Stimulated activated CD4-positive, alpha-beta T cell treated with anti-CD3 and anti-CD28 coated beads, Interleukin-15, amount 100 ng/mL, for 24 hours (primary cell): ENCODE measurements at places on chromosomes 5 and 9.

DNA sequence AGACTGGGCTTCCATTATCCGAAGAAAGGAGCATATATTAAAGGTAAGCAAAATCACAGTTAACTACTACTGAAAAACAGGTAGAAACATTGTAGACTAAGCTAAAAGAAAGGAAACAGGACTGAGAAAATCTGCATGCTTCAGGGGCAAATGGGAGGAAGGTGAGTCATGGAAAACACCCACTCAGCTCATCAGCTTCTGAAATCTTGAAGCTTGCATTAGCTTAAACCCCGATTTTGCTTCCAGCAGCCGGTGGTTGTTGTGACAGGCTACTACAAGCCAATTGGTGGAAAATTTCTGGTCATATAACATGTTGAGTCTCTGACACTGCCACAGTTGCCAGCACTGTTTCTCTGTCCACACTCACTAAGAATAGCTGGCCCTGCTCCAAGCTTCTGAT lies 179.6 kb upstream of the PUM3 start:
- peak; percentile 4 for DNase-seq

DNA sequence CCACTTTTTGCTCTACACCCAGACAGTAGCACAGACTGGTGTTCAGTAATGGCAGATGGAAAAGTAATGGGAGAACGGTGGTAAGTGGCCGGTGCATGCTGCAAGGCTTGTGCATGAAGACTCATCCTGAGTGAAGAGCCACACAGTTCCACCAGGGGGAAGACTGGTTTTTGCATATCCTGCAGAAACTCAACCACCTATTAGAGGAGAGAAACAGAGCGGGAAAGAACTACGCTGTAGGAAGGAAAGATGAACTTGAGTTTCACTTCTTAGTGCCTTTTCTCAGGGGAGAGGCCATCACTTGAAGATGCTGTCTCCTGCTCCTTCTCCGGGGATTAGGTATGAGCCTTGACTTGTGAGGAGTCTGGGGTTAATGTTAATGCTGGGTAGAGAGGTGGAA lies 9.4 kb upstream of the PRSS3 start:
- no peak for DNase-seq

DNA sequence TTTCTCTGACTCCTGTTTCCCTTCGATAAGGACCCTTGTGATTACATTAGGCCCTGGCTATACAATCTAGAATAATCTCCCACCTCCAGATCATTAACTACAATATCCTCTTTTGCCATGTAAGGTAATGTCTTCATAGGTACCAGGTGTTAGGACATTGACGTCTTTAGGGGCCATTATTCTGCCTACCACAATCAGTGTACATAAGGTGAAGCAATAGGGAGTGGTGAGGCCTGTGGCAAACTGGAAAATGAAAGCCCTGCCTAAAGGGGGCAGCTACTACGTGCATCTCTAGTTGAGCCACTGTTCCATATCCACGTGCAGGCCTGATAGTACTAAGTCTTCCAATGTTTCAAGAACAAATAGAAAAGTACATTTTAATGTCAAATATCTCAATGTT lies 4.8 kb upstream of the ALDH1B1 start:
- DNase-seq: no peak

GRCh38 chr9:92534674-92535073 lies 1.1 kb downstream of the ECM2 start:
- DNase-seq: no peak

- DNase-seq: no peak
These were observed 74.5 kb downstream of the HMCN2 start for GRCh38 chr9:130340011-130340410.

DNA sequence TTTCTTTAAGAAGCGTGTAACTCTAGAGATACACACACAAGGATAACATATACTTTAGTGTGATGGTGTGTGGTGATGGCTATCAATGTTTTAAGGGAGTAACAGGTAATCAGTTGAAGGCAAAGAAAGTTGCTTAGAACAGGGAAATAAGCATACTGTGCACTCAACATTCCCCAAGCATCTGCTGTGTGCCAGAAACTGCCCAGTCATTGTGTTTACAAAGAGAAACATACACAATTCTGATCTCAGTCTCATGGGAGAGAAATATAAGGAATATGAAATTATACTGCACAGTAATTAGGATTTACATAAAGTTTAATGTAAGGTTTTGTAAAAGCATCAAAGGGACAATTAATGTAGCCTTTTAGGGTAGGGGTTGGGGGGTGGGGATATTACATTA lies 224.1 kb upstream of the TYRP1 start:
- no peak for DNase-seq

GRCh38 chr5:42944989-42945388 lies 95.1 kb downstream of the ANXA2R start:
- DNase-seq: no peak

DNA sequence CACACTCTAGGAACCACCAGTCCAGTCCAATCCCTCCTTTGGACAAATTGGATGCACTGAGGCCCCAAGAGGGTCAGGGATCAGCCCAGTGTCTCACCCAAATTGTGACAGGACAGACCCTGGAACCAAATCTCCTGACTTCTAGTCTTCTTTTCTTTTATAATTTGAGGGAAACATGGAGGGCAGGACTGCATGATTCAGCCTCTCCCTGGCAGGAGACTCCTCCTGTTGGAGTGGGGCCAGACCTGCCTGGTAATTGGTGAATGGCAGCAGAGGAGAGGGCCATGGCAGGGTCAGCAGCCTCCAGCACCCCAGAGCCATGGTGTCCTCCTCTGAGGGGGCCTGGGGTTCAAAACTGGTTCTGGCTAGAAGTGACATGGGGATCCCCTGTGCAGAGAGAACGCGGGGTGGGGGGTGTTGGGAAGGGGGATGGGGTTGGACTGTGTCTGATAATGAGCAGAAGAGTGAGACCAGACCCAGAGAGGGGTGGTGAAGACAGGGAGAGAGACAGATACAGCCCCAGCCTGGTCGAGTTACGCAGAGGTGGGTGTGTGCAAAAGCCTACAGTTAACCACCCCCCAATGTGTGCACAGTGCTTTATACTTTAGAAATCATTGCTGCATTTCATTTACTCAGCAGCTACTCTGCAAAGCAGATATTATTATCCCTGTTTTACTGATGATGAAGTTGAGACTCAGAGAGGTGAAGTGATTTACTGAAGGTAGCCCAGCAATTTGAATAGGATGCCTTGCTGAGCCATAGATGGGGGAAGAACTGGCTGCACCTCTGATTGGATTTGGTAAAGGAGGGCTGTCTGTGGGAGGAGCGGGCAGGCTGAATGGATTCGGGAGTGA lies 3.8 kb upstream of the SYNPO start:
- DNase-seq: no peak

GRCh38 chr5:34996261-34996660 lies 51.5 kb downstream of the AGXT2 start:
- DNase-seq: no peak

DNA sequence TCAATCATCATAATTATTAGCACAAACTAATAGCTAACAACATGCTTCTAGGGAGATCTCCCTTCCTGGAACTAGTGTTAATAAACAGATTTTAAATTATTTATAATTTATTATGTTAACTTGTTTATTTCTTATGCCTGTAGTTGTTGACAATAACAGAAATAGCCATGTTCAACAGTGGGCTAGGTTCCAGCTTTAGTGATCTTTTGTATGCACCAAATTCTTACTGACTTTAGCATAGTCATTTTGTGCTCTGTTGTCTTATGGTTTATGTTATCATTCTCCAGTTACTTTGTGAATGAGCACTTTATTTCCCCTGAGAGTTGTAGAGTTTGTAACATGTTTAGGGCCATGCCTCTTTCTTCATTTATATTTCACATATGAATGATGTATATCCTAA lies 70.6 kb downstream of the TMEM252 start:
- no peak for DNase-seq

- no peak for DNase-seq
These were observed 88.4 kb downstream of the SEMA4D start for GRCh38 chr9:89409466-89409865.

DNA sequence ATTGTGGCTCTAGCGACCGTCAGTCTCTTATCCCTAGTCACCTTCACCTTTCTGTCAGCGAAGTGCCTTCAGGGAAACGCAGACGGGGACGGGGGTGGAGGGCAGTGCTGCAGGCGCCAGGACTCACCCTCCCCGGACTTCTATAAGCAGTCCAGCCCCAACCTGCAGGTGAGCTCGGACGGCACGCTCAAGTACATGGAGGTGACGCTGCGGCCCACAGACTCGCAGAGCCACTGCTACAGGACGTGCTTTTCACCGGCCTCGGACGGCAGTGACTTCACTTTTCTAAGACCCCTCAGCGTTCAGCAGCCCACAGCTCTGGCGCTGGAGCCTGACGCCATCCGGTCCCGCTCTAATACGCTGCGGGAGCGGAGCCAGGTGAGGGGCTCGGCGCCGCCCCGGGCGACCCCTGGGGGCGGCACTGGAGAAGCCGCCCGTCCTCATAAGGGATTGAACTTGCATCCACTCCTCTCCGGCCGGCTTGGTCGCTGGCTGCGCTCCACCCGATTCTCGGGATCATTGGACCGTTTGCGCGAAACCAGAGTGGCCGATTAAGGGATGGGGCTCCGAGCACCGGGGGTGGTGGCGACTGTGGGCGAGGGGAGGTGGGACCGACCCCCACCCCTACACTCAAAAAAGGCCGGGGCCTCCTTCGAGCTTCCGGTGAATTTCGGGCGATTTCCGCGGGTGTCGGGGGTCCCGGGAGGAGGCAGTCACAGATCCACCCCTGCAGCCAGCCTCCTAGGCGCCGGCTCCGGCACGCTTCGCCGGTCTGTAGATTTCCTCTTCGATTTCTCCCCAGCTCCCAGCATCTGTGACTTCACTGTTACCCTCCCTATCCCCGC lies 2.7 kb downstream of the PCDHGC5 start:
- DNase-seq: no peak

DNA sequence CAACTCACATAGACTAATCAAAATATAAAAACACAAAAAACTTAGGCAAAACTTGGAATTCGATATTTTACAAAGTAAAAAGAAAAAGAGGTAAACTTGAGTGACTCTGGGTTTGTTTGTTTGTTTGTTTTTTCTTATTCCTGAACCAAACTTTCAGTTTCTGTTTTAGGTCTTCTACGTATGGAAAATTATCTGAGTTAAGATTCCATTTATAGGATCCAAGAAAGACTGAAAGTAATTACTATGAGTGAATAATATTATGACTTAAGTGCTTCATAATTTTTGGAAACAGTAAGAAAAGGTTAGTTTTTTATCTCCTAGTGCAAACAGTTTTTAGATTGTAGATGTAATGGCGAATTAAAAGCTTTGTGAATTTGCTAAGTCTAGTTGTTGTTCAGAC lies 13.2 kb downstream of the ST8SIA4 start:
- no peak for DNase-seq

- DNase-seq: no peak
These were observed 20.5 kb downstream of the GLRA1 start for GRCh38 chr5:151904127-151904526.

DNA sequence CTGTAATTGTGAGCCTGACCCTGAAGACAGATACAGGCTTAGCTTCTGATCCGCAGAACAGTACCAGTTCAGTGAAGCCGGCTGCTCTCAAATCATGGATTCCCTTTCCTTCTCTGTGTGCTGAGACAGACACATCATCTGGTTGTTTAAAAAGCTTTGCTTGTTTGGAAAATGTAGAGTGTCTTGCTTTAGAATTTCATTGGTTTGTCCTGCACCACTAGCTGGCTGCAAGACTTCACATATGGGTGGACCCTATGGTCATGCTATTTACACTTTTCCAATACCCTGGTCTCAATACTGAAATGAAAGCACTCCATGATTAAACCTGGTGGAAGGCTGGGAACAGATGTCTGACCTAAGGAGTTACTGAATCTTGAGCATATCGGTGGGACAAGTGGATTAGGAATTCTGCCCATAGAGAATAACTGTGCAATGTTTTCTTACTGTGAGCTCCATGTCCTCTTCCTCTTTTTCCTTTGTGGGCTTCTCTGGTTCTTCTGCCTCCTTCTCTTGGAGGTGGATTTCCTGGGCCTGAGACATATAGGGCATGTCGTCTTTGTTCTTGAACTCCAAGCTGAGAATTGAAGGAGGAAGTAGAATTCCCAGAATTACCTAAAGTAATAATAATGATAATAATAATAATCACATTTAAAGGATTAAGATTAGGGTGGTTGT lies 201.1 kb upstream of the KLF9 start:
- DNase-seq: no peak

- no peak for DNase-seq
These were observed 225.5 kb upstream of the ZNF462 start for GRCh38 chr9:106637486-106637885.

GRCh38 chr5:117296872-117297271 lies 722.2 kb upstream of the SEMA6A start:
- DNase-seq: no peak

- no peak for DNase-seq
These were observed 3.8 kb upstream of the CTNNAL1 start for GRCh38 chr9:109017061-109017460.

DNA sequence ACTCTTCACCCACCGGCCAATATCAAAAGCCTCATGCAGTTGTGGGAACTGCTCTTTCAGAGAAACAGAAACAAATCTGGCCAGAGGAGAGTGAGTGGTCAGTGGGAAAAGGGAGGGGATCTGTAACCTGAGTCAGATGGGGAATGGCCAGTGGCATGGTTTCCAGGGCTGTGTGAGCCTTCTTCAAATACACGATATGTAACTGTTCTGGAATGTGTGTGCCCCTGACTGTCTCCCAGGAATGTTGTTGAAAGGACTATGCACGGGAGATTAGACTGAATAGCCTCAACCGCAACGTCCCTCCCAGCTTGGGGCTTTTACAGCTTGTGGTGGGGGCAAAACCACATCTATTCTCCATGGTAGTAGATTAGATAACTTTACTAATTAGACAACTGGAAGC lies 60.8 kb downstream of the SH3TC2 start:
- DNase-seq: no peak

- DNase-seq: no peak
These were observed 135.4 kb upstream of the PRSS3 start for GRCh38 chr9:33659921-33660320.

GRCh38 chr5:138722544-138723177 lies 30.6 kb upstream of the CTNNA1 start:
- no peak for DNase-seq

GRCh38 chr5:61505281-61505680 lies 173.2 kb downstream of the ZSWIM6 start:
- DNase-seq: no peak

DNA sequence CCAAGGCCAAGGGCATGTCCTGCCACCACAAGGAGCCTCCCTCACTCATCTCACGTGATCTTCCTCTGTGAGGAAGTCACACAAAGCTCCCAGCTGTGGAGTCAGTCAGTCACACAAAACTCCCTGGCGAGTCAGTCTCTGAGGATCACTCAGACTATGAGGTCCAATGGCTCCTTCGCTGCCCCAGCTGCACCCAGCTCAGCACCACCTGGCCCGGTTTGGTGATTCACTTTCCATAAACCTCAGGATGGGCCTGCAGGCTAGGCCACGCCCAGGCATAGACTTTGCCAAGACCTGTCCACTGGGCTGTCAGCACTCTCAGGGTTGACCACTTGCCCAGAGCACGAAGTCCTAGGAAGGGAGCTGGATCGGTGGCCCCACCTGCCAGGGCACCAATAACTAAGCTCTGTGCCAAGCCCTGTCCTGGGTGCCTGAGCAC lies 233.8 kb downstream of the HSPA4 start:
- no peak for DNase-seq
